ENCODE measurements at places on chromosomes 2 and 18.

DNA sequence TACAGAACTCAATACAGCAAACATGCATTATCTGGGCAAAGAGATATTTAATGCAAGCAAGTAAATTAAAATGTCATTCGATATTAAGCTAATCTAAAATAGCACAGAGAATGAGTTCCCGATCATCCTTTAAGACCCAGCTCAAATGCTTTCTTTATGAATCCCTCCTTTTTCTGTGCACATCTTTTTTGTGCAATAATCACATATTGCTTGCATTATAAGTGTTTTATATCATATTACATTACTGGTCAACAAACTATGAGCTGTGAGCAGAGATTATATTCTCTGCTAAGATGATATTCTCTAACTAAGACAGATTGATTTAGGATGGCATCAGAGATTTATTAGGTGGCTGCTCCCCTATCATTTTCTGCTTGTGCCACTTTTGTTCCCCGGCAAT, 146.1 kb downstream of the ERBB4 start:
- DNase-seq = no peak

- no peak for DNase-seq
These were observed 38.7 kb upstream of the MEX3C start for GRCh38 chr18:51236225-51236624.

- DNase-seq = no peak
These were observed 3.5 kb downstream of the SNTG2 start for GRCh38 chr2:953975-954686.

- no peak for DNase-seq
These were observed 106.9 kb downstream of the ROCK1 start for GRCh38 chr18:21004726-21005125.

GRCh38 chr18:8186413-8186812, 422.8 kb upstream of the RAB12 start:
- DNase-seq = no peak

DNA sequence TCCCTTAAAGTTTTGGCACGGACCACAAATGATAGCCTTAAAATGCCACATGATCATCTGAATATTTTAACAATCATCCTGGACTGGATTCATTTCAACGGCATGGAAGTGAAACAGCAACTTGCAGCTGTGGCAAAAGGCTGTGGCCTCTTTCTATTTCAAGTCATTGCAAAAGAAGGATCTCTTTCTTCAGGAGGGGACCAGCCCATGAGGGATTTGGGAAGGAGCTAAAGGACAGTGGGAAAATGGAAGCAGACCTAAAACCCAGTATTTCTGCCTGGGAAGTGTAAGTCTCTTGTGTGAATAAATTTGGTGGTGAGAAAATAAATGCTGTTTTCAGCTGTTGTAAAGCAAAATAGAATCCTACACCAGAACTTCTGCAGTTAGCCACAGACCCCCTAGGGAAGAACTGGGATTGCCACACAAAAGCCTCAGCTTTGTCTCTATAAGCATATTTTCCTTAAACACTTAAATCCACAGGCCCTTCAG, 107.3 kb upstream of the ZFP36L2 start:
- no peak for DNase-seq

DNA sequence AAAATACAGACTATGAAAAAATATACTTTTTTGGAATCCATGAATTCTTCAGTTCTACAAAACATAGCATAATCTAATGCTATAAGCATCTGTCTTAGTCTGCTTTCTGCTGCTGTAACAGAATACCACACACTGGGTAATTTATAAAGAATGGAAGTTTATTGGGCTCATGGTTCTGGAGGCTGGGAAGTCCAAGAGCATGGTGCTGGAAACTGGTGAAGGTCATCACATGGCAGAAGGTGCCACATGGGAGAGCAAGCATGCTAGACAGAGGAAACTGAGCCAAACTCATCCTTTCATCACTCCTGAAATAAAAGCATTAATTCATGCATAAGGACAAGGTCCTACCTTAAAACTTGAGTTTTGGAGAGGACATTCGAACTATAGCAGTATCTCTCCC, 26.6 kb upstream of the NOSTRIN start:
- no peak for DNase-seq

DNA sequence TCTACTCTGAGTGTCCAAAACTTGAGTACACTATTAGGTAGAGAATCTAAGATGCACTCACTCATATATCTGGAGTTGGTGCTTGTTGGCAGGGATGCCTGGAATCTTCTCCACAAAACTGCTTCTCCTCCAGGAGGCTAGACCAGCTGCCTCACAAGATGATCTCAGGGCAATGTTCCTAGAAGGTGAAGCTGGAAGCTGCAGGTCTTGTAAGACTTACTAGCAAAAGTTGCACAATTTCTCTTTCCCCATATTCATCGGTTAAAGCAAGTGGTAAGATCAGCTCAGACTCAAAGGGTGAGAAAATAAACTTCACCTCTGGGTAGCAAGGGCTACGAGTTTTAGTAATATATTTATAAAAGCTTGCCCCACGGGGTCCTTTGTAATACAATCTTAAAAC, 454.4 kb upstream of the ACVR2A start:
- no peak for DNase-seq

DNA sequence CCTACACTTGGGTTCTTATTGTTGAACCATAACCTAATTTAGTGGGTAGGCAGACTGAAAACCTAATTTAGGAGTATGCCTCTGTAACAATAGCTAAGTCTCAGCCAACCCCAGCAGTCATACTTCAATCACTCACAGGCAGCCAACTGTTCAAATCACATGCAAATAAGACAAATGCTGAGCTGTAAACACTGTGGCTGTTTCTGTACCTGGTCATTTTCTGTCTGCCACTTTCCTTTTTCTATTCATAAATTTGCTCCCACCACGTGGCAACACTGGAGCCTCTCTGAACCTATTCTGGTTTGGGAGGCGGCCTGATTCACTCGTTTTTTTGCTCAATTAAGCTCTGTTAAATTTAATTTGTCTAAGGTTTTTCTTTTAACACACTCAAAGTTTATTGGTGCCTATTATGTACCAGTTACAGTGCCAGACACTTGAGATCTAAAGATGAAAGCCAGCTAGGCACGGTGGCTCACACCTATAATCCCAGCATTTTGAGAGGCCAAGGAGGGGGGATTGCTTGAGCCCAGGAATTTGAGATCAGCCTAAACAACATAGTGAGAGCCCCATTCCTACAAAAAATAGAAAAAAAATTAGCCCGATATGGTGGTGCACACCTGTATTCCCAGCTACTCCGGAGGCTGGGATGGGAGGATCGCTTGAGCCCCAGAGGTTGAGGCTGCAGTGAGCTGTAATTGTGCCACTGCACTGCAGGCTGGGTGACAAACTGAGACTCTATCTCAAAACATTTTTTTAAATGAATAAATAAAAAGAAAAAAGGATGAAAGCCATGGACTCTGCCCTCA, 41.1 kb downstream of the THNSL2 start:
- no peak for DNase-seq

DNA sequence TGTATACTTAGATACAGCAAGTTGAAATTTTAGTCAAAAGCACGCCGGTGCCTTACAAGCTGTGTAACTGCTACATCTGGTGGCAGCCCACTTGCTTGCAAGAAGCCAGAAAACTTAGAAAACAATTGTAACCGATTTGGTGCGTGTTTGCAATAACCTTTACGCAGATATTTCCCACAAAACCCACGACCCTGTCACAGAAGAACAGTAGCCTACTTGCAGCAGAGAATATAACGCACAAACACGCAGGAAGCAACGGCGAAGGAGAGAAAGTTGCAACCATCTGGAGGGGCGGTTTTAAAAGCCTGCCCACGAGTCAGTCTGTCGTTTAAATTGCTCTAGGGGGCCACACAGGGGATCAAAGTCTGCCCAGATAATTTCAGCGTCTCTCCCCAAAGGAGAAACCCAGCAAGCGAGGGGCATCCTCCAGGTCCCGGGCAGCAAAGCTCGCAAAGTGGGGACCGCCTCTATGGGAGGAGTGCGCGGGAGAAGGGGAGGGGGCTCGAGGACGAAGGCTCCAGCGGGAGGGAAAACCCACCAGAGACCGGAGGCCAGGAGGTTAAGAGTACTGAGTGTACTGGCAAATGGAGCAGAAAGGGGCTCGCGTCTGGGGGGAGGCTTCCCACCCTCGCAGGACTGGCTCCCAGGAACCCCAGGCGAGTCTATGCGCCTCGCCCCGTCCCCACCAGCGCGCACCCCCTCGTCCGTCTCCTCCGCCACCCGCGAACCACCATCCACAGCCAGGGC, 1.1 kb downstream of the TLK1 start:
- peak; percentile 51 for DNase-seq

GRCh38 chr2:184646177-184646576, 47.8 kb downstream of the ZNF804A start:
- DNase-seq = no peak

DNA sequence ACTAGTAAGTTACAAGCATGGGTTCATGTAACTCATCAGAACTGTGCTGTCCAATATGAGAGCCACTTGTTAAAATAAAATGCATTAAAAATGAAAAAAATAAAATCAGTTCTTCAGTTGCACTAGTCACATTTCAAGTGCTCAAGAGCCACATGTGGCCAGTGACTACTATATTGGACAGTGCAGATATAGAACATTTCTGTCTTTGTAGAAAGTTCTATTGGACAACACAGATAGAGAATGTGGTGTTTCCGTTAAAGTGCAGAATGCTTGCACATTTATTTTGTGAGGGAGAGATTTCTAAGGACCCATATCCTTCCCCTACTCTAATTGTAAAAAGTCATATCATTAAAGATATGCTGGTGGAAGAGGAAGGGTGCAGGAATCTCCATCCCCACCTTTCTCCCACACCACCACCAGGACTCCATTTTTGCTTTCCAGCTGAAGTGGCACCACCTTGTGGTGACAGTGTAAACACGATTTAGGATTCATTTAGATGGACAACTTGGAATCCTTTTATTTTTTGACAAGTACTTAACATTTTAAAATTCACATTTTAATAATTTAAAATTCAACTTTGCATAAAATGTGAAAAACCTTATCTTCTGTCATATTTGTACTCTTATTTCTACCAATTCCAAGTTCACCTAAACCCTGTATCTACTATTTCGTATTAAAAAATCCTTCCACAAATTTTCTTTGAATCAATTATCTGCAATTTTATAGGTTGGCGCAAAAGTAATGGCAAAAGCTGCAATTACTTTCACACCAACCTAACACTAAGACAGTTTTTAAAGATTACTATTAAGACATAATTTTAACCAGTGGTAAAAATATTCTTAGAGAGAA, 9.4 kb upstream of the CD302 start:
- DNase-seq = no peak

- DNase-seq = no peak
These were observed 4.7 kb downstream of the MYT1L start for GRCh38 chr2:2326068-2327040.

- no peak for DNase-seq
These were observed 112.3 kb downstream of the MEP1B start for GRCh38 chr18:32301976-32302743.
